ENCODE measurements at places on chromosomes 2 and 18.
A peak's percentile ranks its signal among the peaks of the same experiment; 100 is the strongest.

GRCh38 chr2:169362894-169363559, 693 bp upstream of the LRP2 start:
- DNase-seq = no peak

- no peak for DNase-seq
Measured at GRCh38 chr18:50700245-50701165, 119.3 kb downstream of the MRO start.

DNA sequence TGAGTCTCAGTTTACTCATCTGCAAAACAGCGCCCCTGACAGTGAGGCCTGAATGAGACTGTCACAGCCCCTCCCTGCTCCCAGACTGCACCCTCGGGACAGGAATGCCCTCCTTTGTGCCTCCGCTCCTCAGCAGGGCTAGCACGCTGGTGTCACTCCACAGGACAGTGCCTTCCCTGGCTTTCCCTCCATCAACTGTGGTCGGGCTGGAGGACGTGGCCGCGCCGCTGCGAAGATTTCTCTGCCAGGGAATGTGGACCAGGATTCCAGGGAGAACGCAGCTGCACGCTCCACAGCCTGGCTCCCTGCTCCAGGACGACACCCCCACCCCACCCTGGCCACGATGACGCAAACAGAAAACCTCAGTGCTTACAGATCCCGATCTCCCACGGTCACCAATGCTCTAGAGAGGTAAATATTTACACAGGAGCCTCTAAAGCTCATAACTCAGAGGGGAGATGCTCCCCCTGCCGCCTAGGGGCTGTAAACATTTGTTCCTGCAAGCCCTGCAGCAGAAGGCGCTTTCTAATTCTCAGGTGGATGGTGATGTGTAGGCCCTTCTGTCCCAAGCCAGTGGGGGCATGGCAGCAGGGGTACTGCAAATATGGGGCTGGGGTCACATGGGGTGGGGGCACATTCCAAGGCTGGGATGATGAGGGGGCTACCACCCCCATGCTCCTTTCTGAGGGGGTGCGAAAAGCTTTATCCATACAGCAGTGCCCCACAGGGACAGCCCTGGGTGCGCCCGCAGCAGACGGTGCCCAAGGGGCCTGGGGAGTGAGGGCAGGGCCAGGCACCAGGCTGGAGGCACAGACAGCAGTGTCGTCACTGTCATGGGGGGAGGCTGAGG, 12.4 kb downstream of the HS6ST1 start:
- no peak for DNase-seq

GRCh38 chr18:34718610-34719009, 8.5 kb downstream of the DTNA start:
- no peak for DNase-seq

- DNase-seq = peak; percentile 21
Measured at GRCh38 chr2:219441451-219442255, 7.0 kb downstream of the SPEG start.

DNA sequence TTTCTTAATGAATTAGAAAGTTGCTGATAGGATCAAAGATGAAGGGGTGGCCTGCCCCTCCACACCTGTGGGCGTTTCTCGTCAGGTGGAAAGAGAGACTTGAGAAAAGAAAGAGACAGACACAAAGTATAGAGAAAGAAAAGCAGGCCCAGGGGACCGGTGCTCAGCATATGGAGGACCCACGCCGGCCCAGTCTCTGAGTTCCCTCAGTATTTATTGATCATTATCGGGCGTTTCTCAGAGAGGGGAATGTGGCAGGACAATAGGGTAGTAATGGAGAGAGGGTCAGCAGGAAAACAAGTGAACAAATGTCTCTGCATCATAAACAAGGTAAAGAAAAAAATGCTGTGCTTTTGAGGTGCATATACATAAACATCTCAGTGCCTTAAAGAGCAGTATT, 144.3 kb downstream of the CCDC102B start:
- DNase-seq = no peak

DNA sequence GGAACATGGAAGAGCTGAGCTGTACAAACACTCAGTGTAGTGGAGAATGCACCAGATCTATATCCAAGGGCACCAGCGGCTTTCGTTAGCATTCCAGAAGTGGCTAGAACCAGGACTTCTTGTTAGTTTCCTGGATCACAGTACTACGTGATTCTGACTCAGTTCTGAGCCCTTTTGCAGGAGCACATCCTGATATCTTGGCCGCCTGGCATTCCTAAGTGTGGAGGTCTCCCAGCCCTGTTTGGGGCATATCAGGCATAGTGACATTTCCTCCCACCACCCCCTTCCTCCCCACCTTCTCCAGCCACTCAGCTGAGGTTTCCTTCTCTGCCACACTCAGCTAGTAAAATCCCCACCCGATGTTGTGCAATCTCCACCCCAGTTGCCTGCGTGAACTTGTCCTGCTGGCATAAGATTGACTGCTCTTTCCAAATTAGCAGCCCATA, 63.4 kb downstream of the BMP10 start:
- DNase-seq = no peak

DNA sequence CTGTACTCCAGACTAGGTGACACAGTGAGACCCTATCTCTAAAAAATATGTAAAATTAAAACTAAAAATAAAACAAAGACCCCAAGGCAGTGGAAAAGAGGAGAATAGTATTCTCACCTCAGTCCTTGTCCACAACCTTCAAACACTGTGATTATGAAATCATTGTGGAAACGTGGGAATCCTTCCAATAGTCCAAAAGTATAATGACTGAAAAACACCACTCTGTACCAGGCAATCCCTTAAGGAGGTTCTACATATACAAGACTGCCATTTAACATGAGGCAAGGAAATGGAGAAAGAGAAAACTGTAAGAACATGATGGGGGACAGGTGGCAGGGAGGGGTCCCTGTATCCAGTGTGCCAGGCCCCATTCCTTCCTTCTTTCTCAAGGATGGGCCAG, 66.1 kb downstream of the ACVR1 start:
- no peak for DNase-seq

DNA sequence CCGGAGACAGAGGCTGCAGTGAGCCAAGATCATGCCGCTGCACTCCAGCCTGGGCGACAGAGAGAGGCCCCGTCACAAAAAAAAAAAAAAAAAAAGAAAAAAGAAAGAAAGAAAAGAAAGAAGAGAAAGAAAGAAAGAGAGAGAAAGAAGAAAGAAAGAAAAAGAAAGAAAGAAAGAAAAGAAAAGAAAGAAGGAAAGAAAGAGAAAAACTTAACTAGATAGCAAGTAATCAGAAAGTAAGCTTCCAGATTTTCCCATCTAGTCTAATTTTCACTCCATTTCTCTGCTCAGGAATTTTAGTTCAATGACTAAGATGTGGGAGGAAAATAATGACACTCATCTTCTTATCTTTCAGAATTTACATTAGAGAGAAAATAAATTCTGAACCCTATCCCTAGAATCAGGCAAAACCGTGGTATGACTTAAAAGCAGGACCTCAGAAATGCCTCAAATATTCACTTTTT, 2.4 kb downstream of the GFPT1 start:
- no peak for DNase-seq

- no peak for DNase-seq
Measured at GRCh38 chr18:43830947-43831346, 553.7 kb upstream of the SYT4 start.

DNA sequence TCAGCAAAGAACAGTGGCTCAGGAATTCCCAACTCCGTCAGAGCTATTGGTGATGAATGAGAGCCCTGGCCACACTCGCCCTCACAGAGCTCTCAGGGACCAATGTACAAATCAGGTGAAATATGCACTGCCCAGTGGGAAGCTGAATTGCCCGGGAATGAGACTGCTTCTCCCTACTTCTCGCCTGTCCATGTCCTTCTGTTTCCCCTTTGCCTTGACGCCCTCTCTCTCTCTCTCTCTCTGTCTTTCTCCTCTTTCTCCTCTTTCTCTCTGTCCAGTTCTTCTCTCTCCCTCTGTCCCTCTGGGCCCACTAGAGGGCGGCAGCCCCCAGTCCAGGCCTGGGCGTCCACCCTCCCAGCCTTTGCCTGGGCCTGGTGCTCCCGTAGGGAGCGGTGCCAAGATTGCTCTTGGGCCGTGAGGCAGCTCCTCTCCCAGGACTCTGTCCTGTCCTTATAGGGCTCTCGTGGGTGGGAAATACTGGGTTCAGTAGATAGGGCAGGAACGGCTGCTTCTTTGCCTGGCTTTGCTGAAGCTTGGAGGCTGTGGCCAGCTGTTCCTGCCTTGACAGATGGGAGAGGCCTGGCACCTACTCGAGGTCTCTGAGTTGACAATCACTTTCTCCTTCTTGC, 28.4 kb upstream of the PUM2 start:
- no peak for DNase-seq

DNA sequence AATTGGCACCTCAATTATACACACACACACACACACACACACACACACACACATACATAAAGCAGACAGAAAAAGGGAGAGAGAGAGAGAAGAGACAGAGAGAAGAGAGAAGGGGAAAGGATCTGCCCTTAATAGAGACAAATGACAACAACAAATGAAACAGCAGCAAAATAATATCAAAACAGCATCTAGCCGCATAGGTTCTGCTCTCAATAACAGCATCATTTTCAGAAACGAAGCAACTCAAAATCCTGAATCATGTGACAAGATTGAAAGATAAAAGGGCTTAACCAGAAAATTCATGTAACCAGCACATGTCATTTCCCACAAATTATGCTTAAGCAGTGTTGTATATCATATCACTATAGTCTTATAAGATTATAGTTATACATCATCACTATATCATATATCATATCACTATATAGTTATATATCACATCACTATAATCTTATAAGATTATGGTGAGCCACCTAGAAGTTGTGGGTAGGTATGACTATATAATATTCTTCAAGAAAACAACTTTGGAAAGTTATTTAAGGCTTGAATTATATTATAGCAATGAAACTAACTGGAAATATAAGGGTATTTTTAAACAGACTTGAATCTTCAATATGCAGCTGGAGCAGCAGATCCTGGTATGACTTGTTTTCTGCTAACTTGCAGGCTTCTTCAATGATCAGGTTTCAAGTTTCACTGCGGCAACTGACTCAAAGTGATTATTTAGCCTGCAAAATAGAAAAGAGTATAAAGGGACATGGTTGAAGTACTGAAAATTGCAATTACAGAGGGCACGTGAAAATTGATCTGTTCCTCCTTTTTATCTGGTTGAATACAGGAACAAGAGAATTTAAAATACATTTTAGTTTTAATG, 16.1 kb upstream of the VPS54 start:
- DNase-seq = no peak

GRCh38 chr18:6001867-6002266, 106.5 kb upstream of the TMEM200C start:
- no peak for DNase-seq

GRCh38 chr2:121613774-121614173, 35.5 kb downstream of the CLASP1 start:
- no peak for DNase-seq

DNA sequence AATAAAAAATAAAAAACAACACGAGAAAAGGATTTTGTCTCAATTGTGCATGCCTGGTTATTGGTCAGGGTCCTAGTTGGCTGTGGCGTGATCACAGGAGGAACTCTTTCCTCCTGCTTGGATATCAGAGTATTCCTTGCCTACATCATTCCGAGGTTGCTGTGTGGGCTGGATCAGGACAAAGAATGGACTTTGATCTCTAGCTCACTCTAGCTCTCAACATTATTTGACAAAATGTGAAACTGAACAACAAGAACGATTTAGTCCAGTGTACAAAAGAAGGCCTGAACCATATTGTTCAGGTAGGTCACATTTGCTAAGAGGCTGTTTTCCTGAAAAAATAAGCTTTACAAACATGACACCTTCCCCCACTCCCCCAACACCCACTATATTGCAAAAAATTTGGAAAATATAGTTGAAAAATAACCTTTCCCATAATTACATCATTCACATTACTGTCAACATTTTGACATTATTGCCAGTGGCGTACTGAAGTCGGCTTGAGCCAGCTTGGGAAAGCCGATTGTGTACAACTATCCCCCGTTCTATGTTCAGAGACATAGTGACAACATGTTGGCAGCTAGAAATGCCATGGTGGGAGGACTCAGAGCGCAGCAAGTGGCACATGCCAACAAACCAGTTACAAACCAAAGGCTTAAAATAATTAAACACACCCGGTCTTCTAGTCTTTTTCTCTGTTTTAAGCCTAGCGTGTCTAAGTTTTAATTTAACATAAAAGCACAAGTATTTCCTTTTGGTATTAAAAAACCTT, 179.0 kb downstream of the LPIN1 start:
- no peak for DNase-seq

DNA sequence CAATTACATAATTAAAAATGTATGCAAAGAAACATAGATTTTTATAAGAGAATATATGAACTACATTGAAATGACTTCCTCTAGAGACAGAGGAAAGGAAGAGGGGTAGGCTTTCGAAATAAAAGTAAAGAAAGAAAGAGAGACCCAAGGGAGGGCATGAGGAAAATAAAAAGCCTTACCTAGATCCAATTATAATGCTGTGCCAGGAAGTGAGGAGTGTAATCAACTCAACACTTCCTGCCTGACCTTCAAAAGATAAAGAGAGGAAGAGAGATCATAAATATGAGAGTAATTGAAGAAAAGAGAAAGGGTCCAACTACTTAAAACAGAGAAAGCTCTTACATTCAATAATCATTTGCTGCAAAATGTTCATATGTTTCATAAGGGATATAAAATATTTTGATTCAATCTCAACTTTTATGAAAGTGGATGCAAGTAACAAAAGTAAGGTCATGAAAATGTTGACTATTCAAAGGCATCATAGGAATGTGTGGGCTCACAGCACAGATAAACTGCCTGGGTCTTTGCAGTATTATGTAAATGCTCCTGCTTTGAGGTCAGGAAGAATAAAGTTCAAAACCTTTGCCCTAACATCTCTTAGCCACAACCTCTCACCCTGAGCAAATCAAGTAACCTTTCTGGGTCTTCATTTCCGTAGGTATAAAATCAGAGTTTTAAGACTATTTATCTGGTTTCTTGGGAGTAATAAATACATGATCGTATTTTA, 1237.7 kb downstream of the LRP1B start:
- DNase-seq = no peak

GRCh38 chr2:10245021-10245420, 57.7 kb upstream of the HPCAL1 start:
- no peak for DNase-seq

- DNase-seq = no peak
Measured at GRCh38 chr2:60091266-60091665, 462.2 kb downstream of the BCL11A start.

DNA sequence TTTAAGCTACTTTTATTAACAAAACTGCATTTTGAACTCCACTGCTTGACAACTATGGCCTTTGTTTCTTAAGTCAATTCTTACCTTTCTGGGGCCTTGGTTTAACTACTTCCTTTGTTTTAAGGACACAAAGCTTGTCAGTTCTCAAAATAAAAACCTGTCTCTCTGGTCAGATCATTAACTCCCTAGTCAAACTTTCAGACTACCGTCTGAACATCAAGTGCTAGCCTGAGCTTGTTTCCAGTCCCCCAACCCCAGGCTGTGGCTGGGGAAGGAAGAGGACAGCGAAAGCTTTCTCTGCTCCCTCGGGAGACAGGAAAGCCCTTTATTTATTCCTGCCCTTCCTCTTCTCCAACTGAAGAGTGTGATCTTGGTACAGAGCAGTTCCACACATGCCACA, 1.7 kb downstream of the SH3YL1 start:
- no peak for DNase-seq

- peak; percentile 1 for DNase-seq
Measured at GRCh38 chr2:85470850-85471800, 52.6 kb downstream of the SH2D6 start.

All from T-cell (primary cell).